HS-27A (cell line): ENCODE measurements at places on chromosomes 7 and 10.

GRCh38 chr10:2476812-2477553 is 590.4 kb upstream of the PFKP start:
- DNase-seq = no peak

DNA sequence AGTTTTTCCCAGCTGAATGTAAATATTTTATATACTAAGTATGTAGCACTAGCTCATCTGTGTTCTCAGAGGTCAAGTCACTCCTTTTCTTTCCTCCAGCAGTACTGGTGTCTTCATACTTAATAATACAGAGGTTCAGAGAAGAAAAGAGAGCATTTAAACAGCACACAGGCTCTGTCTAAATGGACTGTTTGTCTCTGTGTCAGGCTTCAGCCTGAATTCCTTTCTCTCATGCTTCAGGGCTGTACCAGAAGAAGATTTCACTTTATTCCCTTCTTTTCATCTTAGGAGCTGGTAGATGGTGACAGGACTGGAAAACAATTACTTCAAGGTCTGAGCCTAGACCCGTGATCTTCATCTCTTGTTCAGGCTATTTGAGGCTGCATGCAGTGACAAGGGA is 51.4 kb upstream of the LYZL2 start:
- DNase-seq = no peak

GRCh38 chr7:109868215-109868860 is 1222.6 kb upstream of the LRRN3 start:
- DNase-seq = no peak

DNA sequence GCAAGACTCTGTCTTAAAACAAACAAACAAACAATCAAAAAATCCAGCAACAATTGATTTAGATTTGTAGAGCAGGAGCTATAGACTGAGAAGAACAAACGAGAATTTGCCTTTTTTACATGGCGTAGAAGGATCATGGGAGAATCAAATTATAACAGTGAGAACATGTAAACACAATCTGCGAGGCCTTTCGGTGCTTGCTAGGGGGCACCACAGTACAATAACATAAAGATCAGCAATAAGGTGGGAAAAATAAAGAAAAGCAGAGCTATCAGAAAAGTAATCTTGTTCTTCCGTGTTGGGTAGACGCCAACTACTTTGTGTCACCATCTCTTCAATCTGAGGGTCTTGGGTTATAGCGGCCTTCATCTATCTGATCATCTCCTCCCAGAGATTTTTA is 82.2 kb downstream of the NOD1 start:
- DNase-seq = no peak

DNA sequence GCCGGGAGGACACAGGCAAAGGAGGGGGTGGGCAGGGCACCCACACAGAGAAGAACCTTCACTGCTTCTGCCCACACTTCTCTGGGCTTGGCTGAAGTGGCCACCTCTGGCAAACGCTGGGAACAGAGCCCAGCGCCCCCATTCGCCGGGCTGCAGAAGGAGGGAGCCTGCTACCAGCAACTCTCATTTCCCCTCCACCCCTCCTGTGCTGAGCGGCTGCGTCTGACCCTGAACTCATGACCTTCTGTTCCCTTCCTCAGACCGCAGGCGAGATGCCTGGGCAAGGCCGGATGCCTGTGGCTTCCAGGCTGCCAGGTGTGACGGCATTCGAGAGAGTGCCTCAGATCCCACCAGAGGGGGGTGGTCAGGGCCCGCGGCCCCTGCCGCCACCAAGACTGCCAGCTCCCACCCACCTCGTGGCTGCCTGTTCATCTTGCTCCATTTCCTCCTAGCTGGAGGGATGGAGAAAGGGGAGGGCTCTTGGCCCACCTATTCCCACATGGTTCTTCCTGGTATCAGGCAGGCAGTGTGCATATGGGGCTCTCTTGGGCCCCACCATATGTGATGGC is 19.8 kb downstream of the DNAJB12 start:
- DNase-seq = no peak
